Keratinocyte (primary cell): ENCODE measurements at places on chromosomes 12 and 14. TPM values are rescaled to one million over a fixed set of nuclear protein-coding genes. Genes with fewer than 3 reads are reported as not detected.

CLEC12A gene
- not detected in 3 replicates for polyA plus RNA-seq

OR4E1 gene
- not detected in 3 replicates for polyA plus RNA-seq

LRRC10 gene
- polyA plus RNA-seq = not detected in 3 replicates

KCNA5 gene
- not detected in 3 replicates for polyA plus RNA-seq

COX8C gene
- polyA plus RNA-seq = not detected in 3 replicates

IL26 gene
- not detected in 3 replicates for polyA plus RNA-seq

A2ML1 gene
- 81.1 to 240 TPM (median 98.7 TPM) in 3 replicates for polyA plus RNA-seq

NOXRED1 gene
- polyA plus RNA-seq = 0.15 to 0.66 TPM (median 0.33 TPM) in 3 replicates

DNA sequence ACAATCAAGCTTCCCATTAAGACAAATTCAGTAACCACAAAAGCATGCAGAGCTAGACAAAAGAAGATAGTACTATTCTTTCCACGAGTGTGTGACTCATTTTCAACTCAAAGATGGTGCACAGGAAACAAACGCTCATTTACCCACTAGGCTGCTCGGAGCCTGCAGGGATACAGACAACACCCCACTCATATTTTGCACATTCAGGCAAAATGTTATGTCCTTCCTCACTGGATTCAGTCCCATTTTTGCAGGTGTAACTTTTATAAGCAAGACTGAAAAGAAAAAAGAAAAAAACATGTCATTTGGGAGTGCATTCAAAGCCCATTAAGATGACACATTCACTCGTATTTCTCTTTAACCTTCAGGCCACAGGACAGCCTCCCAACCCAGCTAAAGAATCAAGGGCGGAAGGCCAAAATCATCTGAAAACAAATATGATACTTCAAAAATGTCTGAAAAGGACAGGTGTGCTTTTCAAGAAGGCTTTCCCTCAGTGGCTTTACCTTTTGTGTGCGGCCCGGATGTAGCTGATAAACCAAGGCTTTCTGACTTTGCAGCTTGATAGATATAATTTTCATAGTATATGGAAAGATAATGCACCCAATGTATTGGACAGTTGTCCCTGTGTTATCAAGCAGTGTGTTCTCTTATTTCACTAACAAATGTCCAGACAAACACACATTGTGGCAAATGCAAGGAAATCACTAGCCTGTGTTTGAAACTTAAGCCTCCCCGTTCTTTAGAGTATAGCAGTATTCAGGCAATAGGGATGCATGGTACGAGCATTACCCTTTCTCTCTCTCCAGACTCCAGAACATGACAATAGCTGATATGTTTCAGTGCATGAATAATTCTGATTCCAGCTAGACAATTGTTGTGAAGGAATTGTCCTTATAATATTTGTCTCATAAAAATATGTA lies 147.8 kb upstream of the KRR1 start:
- peak overlapping the region; percentile 15 for H3K4me3 ChIP-seq
- H3K4me1 ChIP-seq = peaks cover 60% of the 10 kb centered on the region
- no peaks in the 10 kb centered on the region for H3K27me3 ChIP-seq
- H3K36me3 ChIP-seq = no peaks in the 10 kb centered on the region

DNA sequence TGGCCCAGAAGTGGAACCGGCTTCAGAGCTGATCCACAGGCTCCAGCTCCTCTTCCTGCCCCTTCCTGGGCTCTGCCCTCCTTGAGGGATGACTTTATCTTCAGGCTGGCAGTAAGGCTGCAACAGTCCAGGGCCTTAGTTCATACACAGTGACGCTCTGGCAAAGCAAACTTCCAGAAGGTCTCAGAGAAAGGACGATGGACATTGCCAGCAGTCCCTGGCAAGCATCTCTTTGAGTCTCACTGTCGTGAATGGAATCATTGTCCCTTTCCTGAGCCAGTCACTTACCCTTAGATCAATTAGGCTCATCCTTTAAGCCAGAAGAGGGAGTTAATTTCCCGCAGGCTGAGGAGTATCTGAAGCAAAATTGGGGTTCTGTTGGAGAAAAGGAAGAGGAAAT lies 8.6 kb downstream of the AK7 start:
- no peak overlapping the region for H3K4me3 ChIP-seq
- H3K27me3 ChIP-seq = no peaks in the 10 kb centered on the region
- H3K27ac ChIP-seq = no peak overlapping the region
- H3K4me1 ChIP-seq = no peaks in the 10 kb centered on the region
- no peaks in the 10 kb centered on the region for H3K36me3 ChIP-seq

- DNase-seq = no peak
- H3K4me3 ChIP-seq = no peak overlapping the region
- H3K27me3 ChIP-seq = no peaks in the 10 kb centered on the region
- no peak overlapping the region for H3K27ac ChIP-seq
Measured at GRCh38 chr12:127991485-127991884, 275.5 kb upstream of the TMEM132C start.

DNA sequence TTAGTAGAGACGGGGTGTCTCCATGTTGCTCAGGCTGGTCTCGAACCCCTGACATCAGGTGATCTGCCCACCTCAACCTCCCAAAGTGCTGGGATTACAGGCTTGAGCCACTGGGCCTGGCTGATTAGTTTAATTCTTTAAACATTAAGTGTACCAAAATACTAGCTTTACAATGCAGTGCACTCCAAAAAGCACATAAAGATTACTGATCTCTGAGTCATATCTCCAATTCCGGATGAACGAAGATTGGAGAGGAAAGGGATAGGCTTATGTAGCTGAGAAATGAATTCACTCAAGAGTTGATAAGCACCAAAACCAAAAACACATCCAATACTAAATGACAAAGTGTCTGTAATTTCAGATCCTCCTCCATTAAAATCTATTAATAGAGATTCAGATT lies 15.1 kb downstream of the NAV3 start:
- H3K27ac ChIP-seq = no peak overlapping the region
- no peaks in the 10 kb centered on the region for H3K36me3 ChIP-seq
- no peak overlapping the region for H3K4me3 ChIP-seq
- DNase-seq = no peak
- no peaks in the 10 kb centered on the region for H3K27me3 ChIP-seq
- peaks cover 39% of the 10 kb centered on the region for H3K4me1 ChIP-seq

DNA sequence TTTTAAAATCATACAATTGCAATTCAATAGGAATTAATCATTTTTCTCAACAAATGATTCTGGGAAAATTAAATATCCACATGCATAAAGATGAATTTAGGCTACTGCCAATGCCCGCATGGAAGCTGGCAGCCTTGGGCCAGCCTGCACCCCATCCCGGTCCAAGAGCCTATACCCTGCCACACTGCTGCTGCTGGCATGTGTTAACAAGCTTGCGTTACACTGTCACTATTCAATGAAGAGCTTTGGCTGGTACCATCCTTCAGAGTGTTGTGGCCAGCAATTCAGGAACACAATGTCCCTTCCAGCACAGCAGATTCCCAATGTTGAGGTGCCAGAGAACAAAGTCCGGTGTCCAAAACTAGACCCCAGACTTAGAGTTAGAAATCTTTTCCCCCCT lies 13.6 kb upstream of the TAS2R14 start:
- no peak overlapping the region for H3K27ac ChIP-seq
- H3K4me3 ChIP-seq = no peak overlapping the region
- H3K36me3 ChIP-seq = no peaks in the 10 kb centered on the region
- no peak for DNase-seq

- no peaks in the 10 kb centered on the region for H3K36me3 ChIP-seq
- H3K4me1 ChIP-seq = peaks cover 4% of the 10 kb centered on the region
- no peak overlapping the region for H3K27ac ChIP-seq
- H3K27me3 ChIP-seq = peaks cover 44% of the 10 kb centered on the region
Measured at GRCh38 chr12:64781280-64782190, 22.3 kb upstream of the GNS start.

- H3K4me1 ChIP-seq = peaks cover 95% of the 10 kb centered on the region
- peak overlapping the region; percentile 87 for H3K27ac ChIP-seq
- H3K27me3 ChIP-seq = no peaks in the 10 kb centered on the region
Measured at GRCh38 chr14:68140076-68140741, 320.6 kb downstream of the RAD51B start.

DNA sequence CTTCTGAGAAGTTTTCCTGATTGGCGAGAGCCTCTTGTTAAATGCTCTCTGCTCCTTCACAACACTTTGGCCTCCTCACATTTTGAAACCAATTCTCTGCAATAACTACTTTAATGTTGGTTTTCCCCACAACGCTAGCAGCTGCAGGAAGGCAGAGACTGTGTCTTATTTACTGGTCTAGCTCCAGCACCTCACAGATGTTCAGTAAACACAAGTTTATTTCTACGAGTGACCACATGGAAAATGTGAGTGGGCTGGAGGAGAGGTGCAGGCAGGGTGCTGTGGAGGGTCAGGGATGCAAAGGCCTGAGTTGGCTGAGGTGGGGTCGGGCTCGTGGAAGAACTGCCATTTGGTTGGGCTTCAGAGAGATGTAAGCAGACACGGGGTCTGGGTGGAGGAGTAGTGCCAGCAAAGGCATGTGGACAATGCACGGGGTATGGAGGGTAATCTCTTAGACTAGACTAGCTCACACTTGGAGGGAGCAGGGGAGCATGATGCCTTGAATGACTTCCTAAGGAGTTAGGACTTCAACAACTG lies 117.4 kb upstream of the RTL1 start:
- no peaks in the 10 kb centered on the region for H3K27me3 ChIP-seq
- H3K4me1 ChIP-seq = no peaks in the 10 kb centered on the region
- no peak overlapping the region for H3K27ac ChIP-seq
- H3K4me3 ChIP-seq = no peak overlapping the region
- H3K36me3 ChIP-seq = no peaks in the 10 kb centered on the region

GRCh38 chr12:110010853-110011723 lies 11.9 kb downstream of the ANKRD13A start:
- no peak overlapping the region for H3K27ac ChIP-seq
- DNase-seq = no peak

GRCh38 chr14:20782280-20782890 lies 1.3 kb downstream of the RNASE6 start:
- peak overlapping the region; percentile 2 for H3K4me3 ChIP-seq
- no peaks in the 10 kb centered on the region for H3K4me1 ChIP-seq
- no peaks in the 10 kb centered on the region for H3K27me3 ChIP-seq
- H3K36me3 ChIP-seq = no peaks in the 10 kb centered on the region

DNA sequence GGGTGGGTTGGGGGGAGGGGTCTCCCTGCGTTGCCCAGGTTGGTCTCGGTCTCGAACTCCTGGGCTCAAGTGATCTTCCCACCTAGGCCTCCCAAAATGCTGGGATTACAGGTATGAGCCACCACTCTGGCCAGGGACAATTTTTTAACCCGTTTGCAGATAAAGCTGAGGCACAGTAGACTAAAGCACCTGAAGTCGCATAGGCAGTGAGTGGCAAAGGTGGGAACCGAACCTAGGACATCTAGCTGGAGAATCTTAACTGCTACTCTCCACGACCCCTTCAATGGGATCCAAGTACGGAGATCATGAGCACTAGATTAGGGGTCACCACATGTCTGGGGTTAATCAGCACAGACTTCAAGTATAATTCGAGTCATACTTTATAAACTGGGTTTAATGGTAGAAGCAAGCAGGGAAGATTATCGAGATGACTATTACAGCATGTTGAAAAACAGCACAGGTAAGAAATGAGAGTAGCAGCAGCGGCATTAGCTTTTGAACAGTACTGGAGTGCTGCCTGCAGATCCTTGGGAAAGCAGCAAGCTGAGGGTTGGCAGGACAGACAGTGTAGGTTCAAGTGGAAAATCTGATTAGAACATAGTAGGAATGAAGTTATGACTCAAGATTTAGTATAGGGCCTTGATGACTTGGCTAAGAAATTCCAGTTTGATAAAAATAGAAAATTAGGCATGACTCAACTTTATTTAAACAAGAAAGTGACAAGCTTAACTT lies 23.9 kb downstream of the NID2 start:
- H3K36me3 ChIP-seq = no peaks in the 10 kb centered on the region
- H3K27ac ChIP-seq = no peak overlapping the region
- H3K4me1 ChIP-seq = peaks cover 6% of the 10 kb centered on the region
- no peak overlapping the region for H3K4me3 ChIP-seq

GRCh38 chr12:27998170-27998569 lies 25.6 kb upstream of the PTHLH start:
- no peak for DNase-seq
- peaks cover 32% of the 10 kb centered on the region for H3K4me1 ChIP-seq
- peak overlapping the region; percentile 75 for H3K27ac ChIP-seq

DNA sequence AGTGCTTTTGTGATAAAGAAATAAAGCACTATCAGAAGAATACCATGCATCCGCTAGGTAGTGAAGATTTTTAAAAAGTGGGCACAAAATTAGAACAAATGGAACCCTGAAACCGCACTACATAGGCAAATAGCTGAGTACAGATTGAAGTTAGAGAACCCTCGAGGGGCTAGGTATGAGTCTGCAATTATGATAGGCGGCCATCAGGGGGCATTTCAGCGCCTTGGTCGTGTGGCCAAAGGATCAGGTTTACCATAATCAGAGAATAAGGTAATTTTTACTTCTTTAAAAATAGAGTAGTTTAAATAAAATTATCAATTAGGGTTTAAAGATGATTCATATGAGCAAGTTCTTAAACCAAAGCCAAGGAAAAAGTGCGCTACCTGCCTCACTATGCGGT lies 129.8 kb downstream of the TMX1 start:
- no peaks in the 10 kb centered on the region for H3K36me3 ChIP-seq
- H3K4me1 ChIP-seq = peaks cover 37% of the 10 kb centered on the region
- no peak overlapping the region for H3K4me3 ChIP-seq
- no peak for DNase-seq
- H3K27me3 ChIP-seq = no peaks in the 10 kb centered on the region

DNA sequence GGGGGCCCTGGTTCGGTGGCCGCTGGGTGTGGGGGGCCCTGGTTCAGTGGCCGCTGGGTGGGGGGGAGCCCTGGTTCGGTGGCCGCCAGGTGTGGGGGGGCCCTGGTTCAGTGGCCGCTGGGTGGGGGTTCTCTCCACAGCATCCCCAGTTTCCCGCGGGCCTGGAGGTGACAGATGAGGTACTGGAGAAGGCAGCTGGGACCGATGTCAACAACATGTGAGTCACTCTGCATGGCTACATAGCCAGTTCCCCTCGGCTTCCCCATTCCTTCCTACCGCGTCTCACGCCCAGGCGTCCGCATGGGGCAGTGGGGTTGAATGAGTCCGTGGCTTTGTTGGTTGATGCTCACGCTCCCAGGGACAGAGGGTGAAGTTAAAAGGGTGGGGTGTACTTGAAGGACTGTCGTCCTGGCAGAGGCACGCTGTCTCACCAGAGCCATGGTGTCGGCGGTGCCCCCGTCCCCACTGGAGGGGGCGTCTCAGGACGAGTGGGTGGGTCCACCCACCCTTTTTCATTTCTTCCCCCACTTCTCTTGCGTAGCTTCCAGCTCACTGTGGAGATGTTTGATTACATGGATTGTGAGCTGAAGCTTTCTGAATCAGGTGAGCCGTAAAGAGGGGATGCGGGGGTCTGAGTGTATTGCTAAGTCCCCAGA lies 15.6 kb downstream of the HIP1R start:
- H3K27me3 ChIP-seq = no peaks in the 10 kb centered on the region
- no peak for DNase-seq
- H3K4me1 ChIP-seq = peaks cover 22% of the 10 kb centered on the region
- no peak overlapping the region for H3K27ac ChIP-seq

DNA sequence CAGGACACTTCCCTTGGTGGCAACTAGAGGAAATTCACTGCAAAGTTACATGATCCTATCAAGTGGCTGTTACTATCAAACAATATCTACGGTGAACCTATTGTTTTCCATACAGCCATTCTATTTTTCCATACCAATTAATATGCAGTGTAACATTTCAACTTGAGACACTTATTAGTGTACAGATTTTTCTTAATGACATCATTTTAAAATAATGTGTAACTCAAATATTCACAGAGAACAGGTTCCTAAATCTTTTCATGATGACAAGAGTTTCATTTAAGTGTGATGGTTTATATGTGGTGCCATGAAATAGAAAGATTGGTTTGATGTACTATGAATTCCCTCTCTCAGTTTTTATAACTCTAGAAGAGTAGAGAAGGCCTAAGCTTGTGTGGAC lies 291.2 kb upstream of the SOX5 start:
- H3K27ac ChIP-seq = no peak overlapping the region
- no peak for DNase-seq
- no peaks in the 10 kb centered on the region for H3K27me3 ChIP-seq
- H3K4me3 ChIP-seq = no peak overlapping the region
- H3K4me1 ChIP-seq = peaks cover 7% of the 10 kb centered on the region
